Tongue (tissue), 3 donors: ENCODE measurements at places on chromosomes 1 and 21.

GRCh38 chr1:231236208-231236591, 4.8 kb upstream of the GNPAT start:
- DNase-seq, result peak; percentile 82

GRCh38 chr1:150516050-150516591, 569 bp downstream of the FALEC start:
- DNase-seq, result peak; percentile 43

GRCh38 chr1:65539266-65540131, 119.0 kb downstream of the LEPR start:
- no peak for DNase-seq

DNA sequence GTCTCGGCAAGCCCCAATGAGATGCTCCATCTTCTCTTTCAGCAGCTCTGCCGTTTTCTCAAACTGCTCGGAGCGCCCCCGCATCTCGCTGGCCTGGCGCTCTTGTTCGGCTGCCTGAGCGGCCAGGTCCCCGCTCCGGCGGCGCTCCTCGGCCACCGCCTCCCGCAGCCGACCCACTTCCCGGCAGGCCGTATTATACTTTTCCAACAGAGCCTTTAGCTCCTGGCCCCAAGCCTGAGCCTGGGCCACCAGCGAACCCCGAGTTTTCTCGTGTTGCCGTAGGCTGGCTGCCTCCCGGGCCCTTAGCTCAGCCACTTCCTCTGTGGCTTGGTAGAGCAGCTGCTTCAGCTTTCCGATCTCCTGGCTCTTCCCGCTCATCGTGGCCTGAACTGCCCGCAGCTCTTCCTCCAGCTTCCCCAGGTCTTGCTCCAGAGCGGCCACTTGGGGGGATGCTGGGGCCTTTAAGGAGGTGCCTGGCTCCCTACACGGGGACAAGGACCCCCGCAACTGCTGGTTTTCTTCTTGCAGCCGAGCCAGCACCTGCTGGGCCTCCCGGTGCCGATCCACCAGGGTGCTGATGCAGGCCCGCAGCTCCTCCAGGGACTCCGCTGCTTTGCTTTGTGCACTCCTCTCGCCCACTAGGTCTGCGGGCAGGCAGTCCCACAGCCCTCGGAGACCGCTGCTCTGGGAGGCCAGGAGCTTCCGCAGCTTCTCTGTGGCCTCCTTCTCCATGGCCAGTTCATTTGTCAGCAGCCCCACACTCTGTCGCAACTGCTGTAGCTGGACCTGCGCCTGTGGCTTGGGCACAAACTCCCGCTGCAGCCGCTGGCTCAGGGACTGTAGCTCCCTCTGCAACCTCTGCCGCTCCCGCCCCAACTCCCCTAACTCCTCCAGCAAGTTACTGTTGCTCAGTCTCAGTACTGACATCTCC, 13.4 kb upstream of the PIAS3 start:
- peak; percentile 64 for DNase-seq

DNA sequence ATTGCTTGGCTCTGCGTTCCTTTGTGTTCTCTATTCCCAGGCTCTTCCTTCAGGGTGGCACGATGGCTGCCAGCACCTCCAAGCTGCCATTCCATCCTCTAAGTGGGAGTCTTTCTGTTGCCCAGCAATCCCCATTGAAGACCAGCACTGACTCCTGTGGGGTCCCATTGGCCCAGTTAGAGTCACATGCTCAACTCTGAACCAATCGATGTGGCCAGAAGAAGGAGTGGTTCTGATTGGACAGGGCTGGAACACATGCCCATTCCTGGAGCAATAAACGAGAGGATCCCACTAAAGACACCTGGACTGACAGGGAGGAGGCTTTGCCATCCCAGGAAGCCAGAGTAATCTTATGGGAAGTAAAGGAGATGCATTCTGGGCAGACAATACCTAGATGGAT, 97.2 kb upstream of the IGSF21 start:
- DNase-seq, result no peak

DNA sequence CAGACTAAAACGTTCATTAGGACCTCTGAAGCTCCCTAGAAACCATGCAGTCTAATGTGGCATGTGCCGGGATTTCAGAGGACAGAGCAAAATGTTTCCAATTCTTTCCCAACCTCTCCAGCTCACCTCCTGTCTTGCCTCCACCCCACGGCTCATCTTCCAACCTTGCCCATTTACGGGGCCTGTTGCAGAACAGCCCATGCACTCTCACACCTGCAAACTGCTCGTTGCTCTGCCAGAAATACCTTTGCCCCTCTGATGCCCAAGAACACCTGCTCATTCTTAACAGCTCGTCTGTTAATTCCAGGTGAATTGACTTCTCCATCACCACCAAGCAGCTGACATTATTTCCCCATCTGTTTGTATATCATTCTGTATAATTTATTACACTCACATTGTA, 53.9 kb upstream of the LBR start:
- DNase-seq, result no peak

GRCh38 chr1:243301059-243301458, 45.2 kb downstream of the SDCCAG8 start:
- no peak for DNase-seq

DNA sequence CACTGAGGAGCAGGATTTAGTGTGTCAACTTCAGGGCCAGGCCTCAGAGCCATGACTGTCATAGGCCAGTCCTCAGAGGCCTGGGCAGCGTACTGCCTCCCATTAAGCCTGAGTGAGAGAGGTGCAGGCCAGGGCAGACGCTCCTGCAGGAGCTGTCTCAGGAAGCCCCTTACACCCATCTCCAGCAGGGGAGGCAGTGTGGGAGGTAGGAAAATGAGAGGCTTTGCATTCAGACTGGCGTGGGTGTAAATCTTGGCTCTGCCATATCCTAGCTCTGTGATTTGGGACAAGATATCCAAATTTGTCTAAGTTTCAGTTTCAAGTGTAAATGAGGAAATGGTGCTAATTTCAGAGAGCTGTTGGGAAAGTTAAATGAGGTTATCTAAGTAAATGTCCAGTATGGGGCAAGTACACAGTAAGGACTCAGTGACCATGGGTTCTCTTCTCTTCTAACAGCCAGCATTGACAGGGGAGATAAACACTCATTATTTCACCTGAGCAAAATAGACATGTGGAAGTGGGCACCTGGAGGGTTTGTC, 184.1 kb downstream of the ZSCAN20 start:
- DNase-seq, result no peak

DNA sequence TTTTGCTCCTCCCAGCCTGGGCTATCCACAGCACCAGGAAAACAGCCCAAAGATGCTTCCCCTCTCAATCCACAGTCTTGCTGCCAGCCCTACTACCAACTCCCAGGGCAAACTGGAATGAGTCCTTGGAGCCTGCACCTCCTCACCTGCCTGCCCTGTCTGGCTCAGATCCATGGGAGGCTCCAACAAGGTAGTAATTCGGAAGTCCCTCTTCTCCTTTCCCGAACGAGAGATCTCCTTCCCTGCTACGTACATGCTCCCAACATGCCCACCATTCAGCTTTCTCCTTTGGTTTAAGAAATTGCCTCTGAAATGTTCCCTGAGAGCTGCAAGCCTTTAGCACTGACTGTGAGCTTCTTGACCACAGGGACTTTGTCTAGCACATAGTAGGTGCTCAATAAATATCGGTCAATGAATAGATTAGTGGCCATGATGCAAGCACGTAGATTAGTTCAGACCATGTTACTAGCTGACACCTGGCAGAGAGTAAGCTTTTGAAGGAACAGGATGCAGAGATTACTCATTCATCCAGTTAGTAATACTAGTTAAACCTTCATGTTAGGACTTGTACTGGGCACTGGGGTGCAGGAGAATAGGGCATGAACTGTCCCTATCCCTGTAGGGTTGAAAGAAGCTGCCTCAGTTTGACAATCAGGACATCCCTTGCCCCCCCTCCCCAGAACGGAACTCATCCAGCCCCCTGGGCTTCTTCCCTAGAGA, 80.1 kb downstream of the DISP3 start:
- DNase-seq, result no peak

DNA sequence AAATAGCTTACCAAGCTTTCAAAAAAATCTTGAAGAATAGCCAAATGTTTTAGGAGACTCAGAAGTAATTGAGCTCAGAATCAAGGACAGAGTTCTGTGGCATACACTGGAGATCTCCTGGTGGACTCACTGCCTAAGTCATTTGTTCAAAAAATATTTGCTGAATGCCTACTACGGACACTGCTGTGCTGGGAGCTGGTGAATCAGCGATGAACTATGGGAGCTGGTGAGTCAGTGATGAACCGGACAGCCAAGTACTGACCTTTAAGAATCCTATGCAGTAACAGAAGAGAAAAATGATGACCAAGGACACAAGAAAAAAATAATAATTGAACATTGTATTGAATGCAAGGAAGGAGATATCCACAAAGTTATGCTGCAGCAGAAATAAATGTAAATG, 717.9 kb upstream of the CXADR start:
- no peak for DNase-seq

GRCh38 chr1:9629445-9630201, 21.9 kb upstream of the PIK3CD start:
- no peak for DNase-seq

DNA sequence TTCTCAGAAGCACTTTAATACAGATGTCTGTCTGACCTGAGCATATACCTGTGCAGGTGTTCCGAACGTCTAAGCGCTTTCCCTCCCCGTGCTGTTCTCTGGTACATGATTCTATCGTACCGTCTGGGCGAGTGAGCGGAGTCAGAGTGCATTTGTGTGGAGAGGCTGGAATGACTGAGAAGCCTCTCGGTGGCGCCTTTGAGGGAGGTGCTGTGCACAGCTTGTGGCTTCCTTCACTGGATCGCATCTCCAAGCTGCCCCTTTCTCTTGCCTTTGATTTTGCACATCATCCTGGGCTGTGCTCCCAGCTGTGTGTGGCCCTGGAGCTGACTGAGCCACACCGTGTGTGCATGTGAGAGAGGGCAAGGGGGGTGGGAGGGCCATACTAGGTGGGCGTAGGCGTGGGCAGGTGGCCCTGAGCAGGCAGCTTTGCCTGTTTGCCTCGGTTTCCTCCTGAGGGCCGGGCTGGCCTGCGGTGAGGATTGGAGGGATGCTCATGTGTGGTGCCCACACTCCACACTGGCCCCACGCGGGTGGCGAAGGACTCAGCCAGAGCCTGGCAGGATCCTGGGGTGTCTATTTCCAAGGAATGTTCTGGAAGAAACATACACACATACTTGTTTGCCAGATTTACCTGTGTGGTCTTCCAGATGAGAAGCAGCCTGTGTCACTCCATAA, 105.3 kb downstream of the ADARB1 start:
- no peak for DNase-seq

- DNase-seq, result no peak
These were observed 63.2 kb downstream of the ADARB1 start for GRCh38 chr21:45137612-45137937.

- no peak for DNase-seq
These were observed 57.0 kb downstream of the CHD5 start for GRCh38 chr1:6123083-6123482.

- DNase-seq, result no peak
These were observed 22.1 kb downstream of the INSL5 start for GRCh38 chr1:66778969-66779368.

DNA sequence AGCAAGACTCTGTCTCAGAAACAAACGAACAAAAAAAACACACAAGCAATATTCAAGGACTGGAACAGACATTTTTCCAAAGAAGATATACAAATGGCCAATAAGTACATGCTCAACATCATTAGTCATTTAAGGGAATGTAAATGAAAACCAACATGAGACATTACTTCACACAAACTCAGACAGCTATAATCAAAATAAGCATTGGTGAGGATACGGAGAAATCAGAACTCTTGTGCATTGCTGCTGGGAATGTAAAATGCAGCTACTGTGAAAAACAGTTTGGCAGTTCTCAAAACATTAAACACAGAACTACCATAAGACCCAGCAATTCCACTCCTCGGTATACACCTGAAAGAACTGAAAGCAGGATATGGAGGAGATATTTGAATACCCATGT, 15.4 kb downstream of the NOL9 start:
- no peak for DNase-seq
